ENCODE measurements at places on chromosomes 4 and X.

GRCh38 chr4:122900314-122900713 lies 22.1 kb downstream of the NUDT6 start:
- DNase-seq: no peak

DNA sequence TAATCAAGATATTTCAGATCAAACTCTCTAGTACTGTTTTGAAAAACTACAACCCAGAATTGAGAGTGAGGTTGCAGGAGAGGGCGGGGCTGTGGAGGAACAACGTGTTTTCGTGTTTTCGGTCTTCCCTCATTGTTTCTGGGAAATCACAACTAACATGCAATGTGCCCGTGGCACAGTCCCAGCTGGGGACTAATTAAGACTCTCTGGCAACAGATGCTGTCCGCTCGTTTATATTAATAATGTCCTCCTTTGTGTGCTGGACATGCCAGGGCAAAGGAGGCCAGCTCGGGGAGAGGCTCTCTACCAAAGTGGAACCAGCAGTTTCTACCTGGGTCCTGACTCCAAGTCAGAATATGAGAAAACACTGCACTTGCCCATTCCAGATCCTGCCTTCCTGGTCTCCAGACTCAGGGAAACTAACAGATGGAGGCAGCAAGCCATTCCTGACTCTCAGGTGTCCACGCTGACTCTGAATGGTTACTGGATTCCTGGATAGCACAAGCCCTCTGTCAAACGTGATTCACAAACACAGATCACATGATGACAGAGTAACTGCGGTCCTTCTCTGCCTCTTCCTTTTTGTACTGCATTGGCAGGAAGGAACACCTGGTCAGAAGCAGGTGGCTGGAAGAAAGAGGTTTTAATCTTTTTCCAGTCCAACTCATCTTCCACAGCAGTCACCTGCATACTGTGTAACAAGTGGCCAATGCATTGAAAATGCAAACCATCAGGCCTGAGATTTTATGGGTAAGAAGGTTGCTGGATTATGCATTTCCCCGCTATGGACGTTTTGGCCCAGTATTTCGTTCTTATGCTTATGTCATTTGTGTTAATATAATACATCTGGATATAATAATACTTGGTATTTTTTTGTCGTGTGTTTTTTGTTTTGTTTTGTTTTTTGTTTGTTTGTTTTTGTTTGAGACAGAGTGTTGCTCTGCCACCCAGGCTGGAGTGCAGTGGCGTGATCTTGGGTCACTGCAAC lies 65.0 kb downstream of the COQ2 start:
- DNase-seq: peak; percentile 35

DNA sequence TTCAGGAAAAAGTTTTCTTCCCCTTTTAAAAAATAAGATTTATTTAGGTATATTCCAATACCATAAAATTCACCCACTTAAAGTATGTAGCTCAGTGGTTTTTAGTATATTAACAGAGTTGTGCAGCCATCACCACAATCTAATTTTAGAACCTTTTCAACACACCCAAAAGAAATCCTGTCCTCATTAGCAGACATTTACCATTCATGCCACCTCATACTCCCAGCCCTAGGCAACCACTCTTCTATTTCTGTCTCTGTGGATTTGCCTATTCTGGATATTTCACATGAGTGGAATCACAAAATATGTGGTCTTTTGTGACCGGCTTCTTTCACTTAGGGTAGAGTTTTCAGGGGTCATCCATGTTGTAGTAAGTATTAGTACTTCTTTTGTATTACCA lies 7.4 kb downstream of the ZNF81 start:
- DNase-seq: no peak

DNA sequence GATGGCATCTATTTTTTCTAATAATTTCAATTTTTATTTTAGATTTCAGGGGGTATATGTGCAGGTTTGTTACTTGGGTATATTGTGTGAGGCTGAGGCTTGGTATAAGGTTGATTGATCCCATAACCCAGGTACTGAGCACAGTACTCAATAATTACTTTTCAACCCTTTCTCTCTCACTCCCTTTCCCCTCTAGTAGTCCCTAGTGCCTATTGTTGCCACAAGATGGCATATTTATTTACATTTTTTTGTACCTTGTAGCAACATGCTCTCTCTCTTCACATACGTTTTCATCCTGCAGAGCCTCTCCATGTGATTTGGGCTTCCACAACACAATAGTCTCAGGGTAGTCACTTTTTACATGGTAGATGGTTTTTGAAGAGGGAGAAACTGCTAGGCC lies 172.0 kb downstream of the ATOH1 start:
- no peak for DNase-seq

- DNase-seq: no peak
Measured at GRCh38 chrX:21158678-21159077, 215.5 kb upstream of the CNKSR2 start.

- no peak for DNase-seq
Measured at GRCh38 chr4:5203309-5203992, 152.2 kb downstream of the STK32B start.

DNA sequence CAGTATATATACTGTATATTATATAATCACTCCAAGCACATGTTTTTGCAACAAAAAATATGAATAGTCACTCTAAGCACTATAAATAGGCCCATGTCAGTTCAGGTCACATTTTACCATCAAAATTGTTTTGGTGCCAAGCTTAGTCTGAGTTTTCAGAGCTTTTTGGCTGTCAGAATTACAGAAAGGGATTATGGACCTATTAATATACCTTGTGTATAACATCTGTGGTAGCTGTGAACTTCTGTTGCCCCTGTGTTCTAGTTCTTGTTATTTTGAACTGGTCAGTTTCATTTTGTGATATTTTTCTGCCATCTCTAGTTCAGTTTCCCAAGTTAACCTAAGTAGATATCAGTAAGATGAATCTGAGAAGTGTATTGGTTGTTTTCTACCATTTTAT lies 22.9 kb downstream of the EXOC1 start:
- no peak for DNase-seq

- DNase-seq: peak; percentile 23
Measured at GRCh38 chrX:155071694-155072280, 479 bp downstream of the BRCC3 start.

Measured in kidney tubule cell (primary cell).